ENCODE measurements at places on chromosomes 1 and 21. TPM values are rescaled to one million over a fixed set of nuclear protein-coding genes. Genes with fewer than 3 reads are reported as not detected.

Gene TMEM51
- not detected for total RNA-seq

Gene CRP
- total RNA-seq: not detected

Gene UBL4B
- total RNA-seq: not detected

Gene SH2D2A
- total RNA-seq: 153 TPM

- H3K27ac ChIP-seq: no peak overlapping the region
- peak; percentile 75 for DNase-seq
- peaks cover 26% of the 10 kb centered on the region for H3K27me3 ChIP-seq
- H3K4me3 ChIP-seq: peak overlapping the region; percentile 42
These were observed 172.3 kb downstream of the SIPA1L2 start for GRCh38 chr1:232457595-232457994.

- no peaks in the 10 kb centered on the region for H3K36me3 ChIP-seq
- no peaks in the 10 kb centered on the region for H3K4me1 ChIP-seq
- no peak for DNase-seq
These were observed 61.0 kb downstream of the B3GALT5 start for GRCh38 chr21:39673736-39674135.

DNA sequence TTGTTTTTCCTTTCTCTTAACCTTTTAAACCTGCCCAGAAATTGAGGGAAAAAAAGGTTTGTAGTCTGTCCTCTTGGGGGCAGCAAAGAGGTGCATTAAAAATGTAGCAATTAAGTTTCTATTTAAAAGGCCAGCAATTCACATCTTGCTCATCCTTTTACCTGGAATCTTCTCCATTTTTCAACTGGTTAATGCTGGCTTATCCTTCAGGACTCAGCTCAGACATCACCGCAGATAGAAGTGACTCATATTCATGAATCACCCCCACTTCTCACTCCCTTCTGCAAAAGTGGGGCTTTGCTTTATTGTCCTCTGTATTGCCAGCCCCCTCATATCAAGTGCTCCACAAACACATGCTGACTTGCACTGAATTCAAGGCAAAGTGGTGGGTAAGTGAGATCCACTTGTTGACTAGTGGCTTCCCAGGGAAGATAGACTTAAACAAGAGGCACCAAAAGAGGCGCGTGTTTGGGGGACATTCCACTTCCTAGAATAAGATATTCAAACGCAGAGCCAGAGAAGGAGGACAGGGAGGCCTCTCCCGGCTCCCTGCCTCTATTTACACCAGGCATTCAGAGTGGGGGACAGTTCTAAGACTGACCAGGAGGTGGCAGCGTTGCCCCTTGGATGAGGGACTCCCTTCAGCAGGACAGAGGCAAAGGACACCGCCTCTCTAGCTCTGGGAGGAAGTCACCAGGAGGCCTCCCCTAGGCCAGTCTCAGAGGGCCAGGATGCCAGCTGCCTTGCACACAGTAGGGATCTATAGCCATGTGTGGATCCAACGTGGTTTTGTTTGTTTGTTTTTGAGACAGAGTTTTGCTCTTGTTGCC lies 23.2 kb upstream of the ZNF648 start:
- no peak overlapping the region for H3K4me3 ChIP-seq
- no peak overlapping the region for H3K27ac ChIP-seq

DNA sequence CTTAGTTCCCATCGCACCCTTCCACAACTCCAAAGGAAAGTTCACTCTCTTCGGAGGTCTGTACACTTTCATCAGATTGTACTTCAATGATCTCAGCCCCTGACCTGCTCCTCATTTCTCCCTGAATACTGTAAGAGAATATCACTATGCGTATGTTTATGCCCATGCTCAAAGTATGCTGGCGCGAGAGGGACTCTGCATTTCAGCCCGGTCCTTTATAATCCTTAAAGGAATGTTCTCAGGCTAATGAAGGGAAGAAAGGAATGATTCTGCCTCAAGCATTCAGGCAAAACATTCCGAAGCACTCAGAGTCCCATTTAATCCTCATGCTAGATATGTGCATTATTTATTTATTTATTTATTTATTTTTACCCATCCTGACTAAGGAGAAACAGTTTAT lies 76.8 kb downstream of the PLD5 start:
- H3K36me3 ChIP-seq: no peaks in the 10 kb centered on the region
- DNase-seq: no peak
- no peak overlapping the region for H3K27ac ChIP-seq
- no peak overlapping the region for H3K4me3 ChIP-seq
- H3K27me3 ChIP-seq: peaks cover 17% of the 10 kb centered on the region
- no peaks in the 10 kb centered on the region for H3K4me1 ChIP-seq

- H3K27ac ChIP-seq: no peak overlapping the region
- H3K4me1 ChIP-seq: peaks cover 23% of the 10 kb centered on the region
- no peak overlapping the region for H3K4me3 ChIP-seq
- no peaks in the 10 kb centered on the region for H3K36me3 ChIP-seq
These were observed 106.2 kb upstream of the DPT start for GRCh38 chr1:168835176-168835575.
